Psoas muscle (tissue), 8 donors: ENCODE measurements at places on chromosomes 6 and 20. TPM values are rescaled to one million over a fixed set of nuclear protein-coding genes. Genes with fewer than 3 reads are reported as not detected.
A peak's percentile ranks its signal among the peaks of the same experiment; 100 is the strongest.

- DNase-seq = no peak
Measured at GRCh38 chr20:35730583-35731468, 11.2 kb downstream of the RBM39 start.

DNA sequence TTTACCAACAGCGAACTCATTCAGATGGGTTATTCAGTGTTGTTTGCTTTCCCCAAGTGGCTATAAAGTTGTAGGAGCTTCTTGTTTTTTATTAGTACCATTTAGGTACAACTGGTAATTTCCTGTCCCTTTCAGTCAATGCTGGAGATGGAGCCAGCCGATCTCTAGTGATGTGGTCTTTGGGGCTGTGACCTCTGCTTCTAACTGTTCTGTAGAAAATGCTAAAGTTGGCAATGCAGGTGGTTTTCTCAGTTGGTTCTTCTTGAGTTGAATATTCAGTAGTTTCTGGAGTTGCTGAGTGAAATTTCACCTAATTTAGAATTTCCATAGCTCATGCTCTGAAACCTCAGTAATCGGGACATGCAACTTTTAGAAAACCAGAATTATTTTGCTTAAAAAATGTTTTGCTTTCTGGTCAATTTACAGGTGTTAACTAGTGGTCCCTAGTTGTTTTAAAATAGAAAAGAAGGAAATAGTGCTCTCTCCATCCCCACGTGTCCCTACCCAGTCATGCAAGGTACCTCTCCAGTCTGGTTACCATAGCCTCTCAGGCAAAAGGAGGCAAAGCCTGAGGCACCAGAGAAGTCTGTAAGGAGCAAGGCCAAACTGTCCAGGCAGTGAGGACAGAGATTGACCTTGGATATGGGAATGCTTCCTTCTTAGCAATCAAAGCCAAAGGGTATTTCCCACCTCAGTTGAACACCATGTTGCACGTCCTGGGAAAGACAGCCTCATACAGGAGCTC is 27.3 kb upstream of the GABRR1 start:
- DNase-seq = no peak

DNA sequence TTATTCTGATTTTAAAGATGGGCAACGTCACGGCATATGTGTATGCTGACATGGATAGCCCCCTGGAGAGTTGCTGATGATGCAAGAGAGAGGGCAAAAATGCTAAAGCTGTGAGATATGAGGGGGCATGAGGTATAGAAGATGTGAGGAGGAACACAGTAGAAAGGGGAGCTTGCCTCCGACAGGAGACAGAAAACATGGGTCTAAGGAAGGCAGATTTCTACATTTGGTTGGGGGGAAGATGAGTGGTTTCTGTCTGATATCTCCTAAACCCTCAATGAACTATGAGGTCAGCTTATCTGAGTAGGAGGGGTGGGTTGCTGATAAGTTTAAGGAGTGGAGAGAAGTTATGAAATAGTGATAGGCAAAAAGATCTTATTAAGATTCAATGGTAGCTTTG is 6.0 kb downstream of the RNF24 start:
- DNase-seq = no peak

The FNDC11 gene
- not detected for total RNA-seq

- peak; percentile 73 for DNase-seq
Measured at GRCh38 chr6:2790588-2791449, 25.6 kb downstream of the WRNIP1 start.

The BICRAL gene
- total RNA-seq = 11.5 TPM

The CPXM1 gene
- 0.44 TPM for total RNA-seq

GRCh38 chr6:36267731-36268477 is 2.0 kb upstream of the PNPLA1 start:
- no peak for DNase-seq

DNA sequence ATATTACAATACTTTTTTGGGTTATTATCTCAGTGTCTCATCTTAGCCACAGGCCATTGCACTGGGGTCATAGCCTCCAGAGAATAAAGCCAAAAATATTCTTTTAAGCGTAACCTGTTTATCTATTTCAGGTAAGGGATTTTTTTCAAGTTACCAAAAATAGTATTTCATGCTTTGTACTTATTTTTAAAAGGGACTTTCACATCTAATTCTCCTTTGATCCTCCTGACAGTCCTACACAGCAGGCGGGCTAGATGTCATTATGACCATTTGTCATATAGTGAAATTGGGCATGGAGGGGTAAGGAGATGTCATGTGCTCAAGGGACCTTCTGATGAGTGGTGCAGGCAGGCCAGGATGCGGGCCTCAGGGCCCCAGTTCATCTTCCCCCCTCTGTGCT is 68.9 kb downstream of the TBC1D7 start:
- DNase-seq = no peak

DNA sequence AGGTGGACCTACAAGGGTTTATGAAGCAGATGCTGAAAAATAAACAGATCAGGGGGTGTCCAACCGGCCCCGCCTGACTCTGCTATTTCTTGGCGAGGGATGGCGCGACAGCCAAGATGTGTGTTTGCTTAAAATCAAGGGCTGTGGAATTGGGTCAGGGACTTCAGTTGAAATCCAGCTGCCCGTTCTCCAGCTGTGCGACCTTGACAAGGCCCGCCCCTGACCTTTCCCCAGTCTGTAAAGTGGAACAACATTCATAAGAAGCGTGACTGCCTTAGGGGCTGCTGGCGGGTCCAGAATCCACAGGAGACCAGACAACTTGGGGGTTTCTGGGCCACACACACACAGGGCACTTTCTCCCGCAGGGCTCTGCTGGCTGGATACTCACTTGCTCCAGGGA is 517.5 kb downstream of the PREX1 start:
- no peak for DNase-seq

DNA sequence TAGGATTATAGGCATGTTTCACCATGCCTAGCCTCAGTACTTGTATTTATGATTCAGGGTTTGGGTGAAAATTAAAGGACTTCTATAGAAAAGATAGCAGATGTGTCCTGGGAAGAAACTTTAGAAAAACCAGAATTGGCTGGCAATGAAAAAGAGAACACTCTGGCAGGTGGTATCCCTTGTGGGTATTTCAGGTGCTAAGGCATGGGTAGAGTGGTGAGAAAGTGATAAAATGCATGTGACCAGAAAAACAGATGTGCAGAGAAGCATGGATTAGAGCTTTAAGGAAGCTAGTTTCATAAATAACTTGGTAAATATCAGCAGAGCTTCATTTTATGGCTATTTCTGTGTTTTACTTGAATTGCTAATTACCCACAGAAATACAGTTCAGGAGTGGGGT is 622.2 kb downstream of the DOK5 start:
- no peak for DNase-seq

DNA sequence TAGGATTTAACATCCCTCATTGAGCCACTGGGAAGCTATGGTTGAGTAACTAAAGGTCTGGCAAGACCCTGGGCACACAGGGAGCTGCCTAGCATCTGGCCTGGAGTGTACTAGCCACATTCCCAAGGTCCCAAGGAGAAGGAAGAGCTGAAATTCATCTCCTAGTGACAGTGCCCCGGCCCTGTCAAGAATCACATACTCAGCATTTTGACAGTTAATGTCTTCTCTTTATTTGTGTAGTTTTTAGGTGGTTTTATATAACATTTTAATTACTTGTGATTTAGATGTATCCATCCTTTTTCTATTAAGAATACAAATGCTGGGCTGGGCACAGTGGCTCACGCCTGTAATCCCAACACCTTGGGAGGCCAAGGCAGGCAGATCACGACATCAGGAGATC is 40.4 kb downstream of the ALDH5A1 start:
- no peak for DNase-seq

GRCh38 chr6:153621491-153621890 is 417.5 kb upstream of the OPRM1 start:
- no peak for DNase-seq

GRCh38 chr6:140202964-140203515 is 828.6 kb upstream of the CITED2 start:
- DNase-seq = no peak

- no peak for DNase-seq
Measured at GRCh38 chr20:5114403-5114802, 5.4 kb downstream of the PCNA start.

GRCh38 chr20:3925899-3926638 is 36.9 kb downstream of the PANK2 start:
- no peak for DNase-seq

- DNase-seq = no peak
Measured at GRCh38 chr20:19993958-19994669, 23.0 kb upstream of the NAA20 start.

The FAM83C gene
- not detected for total RNA-seq

GRCh38 chr6:32427218-32427617 is 12.5 kb upstream of the HLA-DRA start:
- no peak for DNase-seq

DNA sequence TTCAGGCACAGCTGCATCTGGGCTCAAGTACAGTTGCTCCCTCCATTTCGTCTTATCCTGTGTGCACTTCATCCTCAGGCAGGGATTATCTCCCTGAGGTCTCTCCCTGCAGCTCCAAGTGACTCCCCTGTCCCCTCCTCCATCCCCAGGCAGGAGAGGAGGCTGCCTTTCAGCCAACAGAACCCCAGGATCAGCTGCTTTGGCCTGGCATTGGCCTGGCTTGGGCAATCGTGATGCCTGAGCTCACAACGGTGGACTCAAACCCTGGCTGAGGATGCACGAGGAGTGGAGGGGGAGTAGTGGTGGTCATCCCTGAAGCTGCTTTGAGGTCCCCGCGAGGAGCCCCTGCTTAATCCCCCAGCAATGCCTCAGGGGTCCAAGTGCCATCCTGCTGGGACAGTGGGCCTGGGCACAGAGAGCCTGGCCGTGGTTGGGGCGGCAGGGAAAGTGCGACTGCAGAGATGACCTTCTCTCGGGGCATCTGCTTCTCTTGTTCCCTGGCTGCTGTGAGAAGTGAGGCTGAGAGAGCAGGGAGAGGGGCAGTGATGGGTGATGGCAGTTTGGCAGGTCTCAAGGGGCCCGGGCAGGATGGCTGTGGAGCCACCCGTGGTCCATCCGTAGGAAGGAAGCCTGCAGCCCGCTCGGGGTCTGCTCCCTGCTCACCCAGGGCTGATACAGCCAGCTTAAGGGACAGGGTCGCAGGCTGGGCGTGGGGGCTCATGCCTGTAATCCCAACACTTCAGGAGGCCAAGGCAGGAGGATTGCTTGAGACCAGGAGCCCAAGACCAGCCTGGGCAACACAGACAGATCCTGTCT is 6.0 kb upstream of the HRH3 start:
- no peak for DNase-seq

- DNase-seq = peak; percentile 91
Measured at GRCh38 chr20:63884506-63885263, 10.2 kb upstream of the DNAJC5 start.

The HLA-DPA1 gene
- 52.6 TPM for total RNA-seq

The B4GALT5 gene
- total RNA-seq = 49.3 TPM

DNA sequence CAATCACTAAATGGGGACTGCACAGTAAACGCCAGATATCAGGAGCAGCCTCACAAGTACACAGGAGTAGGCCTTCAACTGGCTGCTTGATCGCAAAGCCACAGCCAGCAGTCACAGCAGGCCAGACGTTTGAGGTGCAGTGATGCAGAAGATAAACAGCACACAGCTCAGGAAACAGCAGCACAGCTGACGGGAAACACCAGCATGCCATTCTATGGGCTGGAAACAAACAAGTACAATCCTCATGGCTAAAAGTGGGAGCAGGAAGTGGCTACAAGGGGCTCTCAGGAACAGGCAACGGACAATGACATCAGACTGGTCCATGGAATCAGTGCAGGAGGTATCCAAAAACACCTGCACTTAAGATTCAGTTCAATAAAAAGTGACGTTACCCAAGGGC is 111.0 kb downstream of the DTNBP1 start:
- no peak for DNase-seq

The NOX3 gene
- total RNA-seq = not detected

- no peak for DNase-seq
Measured at GRCh38 chr6:4352731-4353130, 217.4 kb upstream of the ECI2 start.

- no peak for DNase-seq
Measured at GRCh38 chr20:62805155-62805710, 598 bp downstream of the OGFR start.

GRCh38 chr20:32544260-32544722 is 40.8 kb downstream of the NOL4L start:
- no peak for DNase-seq

GRCh38 chr20:62914970-62915457 is 11.3 kb downstream of the DIDO1 start:
- DNase-seq = no peak

- no peak for DNase-seq
Measured at GRCh38 chr6:12297363-12298016, 7.3 kb downstream of the EDN1 start.

The DEFB124 gene
- not detected for total RNA-seq

The CAPN11 gene
- total RNA-seq = 0.32 TPM

DNA sequence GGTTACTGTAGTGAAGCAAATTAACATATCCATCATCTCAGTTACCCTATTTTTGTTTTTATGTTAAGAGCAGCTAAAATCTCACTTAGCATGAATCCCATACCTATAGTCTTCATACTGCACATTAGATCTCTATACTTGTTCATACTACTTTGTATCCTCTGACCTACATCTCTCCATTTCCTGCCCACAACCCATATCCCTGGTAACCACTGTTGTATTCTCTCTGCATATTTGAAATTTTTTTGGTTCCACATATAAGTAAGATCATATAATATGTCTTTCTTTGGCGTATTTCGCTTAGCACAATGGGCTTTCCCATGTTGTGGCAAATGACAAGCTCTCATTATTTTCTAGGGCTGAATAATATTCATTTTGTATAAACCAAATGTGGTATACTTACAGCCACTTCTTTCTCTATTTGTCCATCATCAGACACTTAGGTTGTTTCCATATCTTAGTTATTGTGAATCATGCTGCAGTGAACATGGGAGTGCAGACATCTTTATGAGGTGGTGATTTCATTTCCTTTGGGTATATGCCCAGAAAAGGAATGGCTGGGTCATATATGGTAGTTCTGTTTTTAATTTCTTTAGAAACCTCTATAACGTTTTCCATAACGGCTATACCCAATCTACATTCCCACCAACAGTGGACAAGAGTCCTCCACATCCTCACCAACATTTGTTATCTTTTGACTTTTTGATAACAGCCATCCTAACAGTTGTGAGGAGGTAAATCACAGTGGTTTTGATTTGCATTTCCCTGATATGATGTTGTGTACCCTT is 39.8 kb downstream of the BACH2 start:
- DNase-seq = no peak

The OR12D3 gene
- not detected for total RNA-seq

- DNase-seq = no peak
Measured at GRCh38 chr20:24670981-24671380, 201.6 kb downstream of the SYNDIG1 start.

The BPIFA2 gene
- not detected for total RNA-seq

The STMND1 gene
- total RNA-seq = not detected

GRCh38 chr6:106510090-106510970 is 119.0 kb downstream of the RTN4IP1 start:
- DNase-seq = peak; percentile 64

The NKAPL gene
- 5.0 TPM for total RNA-seq

GRCh38 chr20:43855803-43856202 is 58.8 kb upstream of the TOX2 start:
- no peak for DNase-seq
